ENCODE measurements at places on chromosomes 1 and 21.
A peak's percentile ranks its signal among the peaks of the same experiment; 100 is the strongest.

DNA sequence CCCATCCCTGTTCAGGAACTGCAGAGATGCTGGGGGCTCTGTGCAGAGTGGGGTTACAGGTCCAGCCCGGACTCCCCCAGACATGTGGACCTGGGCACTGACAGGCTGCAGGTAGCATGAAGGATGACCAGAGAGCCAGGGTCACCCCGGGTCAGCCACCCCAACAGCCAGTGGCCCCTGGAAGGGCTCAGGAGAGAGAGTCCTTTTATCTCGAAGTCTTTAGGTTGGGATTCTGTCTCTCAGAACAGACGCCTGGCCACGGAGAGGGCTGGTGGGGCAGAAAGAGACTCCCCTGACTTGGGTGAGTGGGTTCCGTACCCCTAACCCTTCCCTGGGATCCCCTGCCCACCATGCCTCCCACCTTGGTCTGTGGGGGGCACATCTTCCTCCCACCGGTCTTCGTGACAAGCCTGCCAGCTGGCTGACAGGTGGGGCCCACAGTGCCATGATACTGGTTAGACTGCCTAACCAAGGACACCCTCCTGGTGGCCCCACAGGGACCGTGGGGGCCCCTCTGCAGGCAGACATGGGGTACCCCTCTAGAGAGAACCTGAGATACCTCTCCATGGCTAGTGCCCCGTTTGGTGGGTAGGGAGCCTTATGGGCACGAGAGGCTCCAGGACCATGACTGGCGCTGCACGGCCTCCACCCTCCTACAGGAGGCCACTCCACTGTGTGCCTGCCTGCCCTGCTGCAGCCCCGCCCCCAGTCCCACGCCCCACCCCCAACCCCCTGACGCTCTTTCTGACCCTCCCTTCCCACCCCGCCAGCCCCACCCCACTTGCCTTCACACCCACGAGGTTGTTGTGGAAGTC lies 24.2 kb downstream of the WNT9A start:
- no peak for DNase-seq

- no peak for DNase-seq
Observed at GRCh38 chr1:3915551-3916121, 15.6 kb upstream of the C1orf174 start.

DNA sequence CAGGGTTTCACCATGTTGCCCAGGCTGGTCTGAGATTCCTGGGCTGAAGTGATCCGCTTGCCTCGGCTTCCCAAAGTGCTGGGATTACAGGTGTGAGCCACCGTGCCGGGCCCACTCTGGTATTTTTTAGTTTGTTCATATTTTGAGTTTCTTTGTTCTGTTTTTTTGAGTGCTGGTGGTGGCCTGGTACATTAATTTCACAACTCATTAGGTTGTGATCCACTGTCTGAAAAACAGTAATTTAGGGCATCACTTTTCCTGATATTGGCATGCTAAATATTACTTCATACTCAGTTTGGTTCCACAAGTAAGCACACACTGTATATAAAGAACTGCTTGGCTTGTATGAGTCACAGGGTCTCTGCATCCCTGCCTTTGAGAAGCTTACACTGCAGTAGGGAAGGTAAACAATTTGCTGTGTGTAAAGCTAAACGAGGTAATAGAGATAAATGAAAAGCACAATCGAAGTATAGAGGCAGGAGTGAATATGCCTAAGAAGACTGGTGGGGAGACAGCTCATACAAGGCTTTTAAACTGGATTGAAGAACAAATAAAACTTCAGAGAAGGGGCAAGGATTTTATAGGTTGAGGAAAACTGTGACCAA lies 7.7 kb downstream of the SNX27 start:
- no peak for DNase-seq

- no peak for DNase-seq
Observed at GRCh38 chr1:38235705-38236104, 189.1 kb upstream of the POU3F1 start.

GRCh38 chr1:77859248-77859647 lies 29.2 kb upstream of the NEXN start:
- no peak for DNase-seq

GRCh38 chr21:29368906-29369305 lies 70.2 kb downstream of the BACH1 start:
- DNase-seq = no peak

- DNase-seq = no peak
Observed at GRCh38 chr1:156912310-156912709, 8.1 kb upstream of the LRRC71 start.

- no peak for DNase-seq
Observed at GRCh38 chr1:16046842-16047241, 3.3 kb downstream of the CLCNKB start.

GRCh38 chr1:243390162-243390791 lies 134.4 kb downstream of the SDCCAG8 start:
- no peak for DNase-seq

GRCh38 chr1:158496374-158496773 lies 24.4 kb downstream of the OR10R2 start:
- DNase-seq = no peak

- DNase-seq = peak; percentile 20
Observed at GRCh38 chr1:112956544-112957132, 642 bp upstream of the SLC16A1 start.

DNA sequence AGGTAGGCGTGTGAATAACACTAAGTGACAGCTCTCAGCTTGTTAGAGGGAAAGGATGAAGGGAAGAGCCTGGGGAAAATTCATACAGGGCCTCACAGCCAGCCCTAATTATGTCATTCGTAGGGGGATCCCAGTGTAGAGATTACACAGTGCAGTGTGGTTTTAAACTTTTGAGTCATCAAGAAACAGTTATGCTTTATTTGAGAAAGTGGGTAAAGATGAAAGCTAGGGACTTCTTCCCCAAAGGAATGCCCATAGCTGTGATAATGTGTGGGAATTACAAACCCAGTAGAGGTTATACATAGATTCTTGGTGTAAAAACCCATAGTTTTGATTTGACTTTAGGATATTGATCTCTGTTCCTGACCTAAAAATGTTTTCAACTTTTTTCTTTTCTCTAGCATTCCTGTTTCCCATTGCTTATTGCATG lies 1.9 kb downstream of the TTF2 start:
- no peak for DNase-seq

DNA sequence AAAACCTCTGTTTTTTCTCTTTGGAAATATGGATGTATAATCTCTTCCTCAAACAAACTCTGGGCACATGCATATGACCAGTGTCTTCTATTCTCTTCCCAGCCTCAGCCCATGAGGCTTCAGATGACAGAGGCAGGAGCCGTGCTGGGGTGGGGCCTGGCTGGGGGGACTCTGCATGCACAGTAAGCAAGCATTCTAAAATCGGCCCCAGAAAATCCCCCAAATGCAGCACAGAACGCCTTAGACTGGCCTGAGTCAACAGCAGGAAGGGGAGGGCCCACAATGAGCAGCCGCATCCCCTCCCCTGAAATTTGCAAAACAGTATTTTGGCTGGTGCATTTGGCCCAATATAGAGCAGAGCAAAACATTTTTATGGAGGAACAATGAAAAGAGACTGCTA lies 47.8 kb downstream of the ITPKB start:
- no peak for DNase-seq

DNA sequence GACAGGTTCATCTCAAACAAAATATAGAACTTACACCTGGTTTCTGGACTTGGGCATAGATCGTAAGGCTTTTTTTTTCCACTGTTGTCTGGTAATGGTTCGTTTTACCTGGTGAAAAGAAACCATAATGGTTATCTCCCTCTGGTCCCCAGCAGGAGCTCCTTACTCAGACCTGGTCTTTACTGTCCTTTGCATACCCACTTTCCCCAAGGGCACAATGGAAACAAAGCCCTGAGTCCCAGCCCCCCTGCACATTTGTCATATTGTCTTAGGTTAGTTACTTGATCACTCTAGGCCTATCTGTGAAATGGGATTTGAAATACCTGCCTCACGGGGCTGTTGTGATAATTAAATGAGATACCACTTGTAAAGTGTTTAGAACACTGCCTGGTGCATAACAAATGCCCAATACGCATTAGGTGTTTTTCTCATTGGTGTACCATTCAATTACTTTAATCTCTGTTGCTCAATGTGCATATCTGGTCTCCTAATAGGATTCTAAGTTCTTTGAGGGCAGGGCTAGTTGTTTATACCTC lies 27.0 kb downstream of the SLAMF1 start:
- DNase-seq = no peak

- no peak for DNase-seq
Observed at GRCh38 chr1:16006552-16007485, 2.8 kb downstream of the SRARP start.
